ENCODE measurements at places on chromosomes 1 and 21. TPM values are rescaled to one million over a fixed set of nuclear protein-coding genes. Genes with fewer than 3 reads are reported as not detected.

DNA sequence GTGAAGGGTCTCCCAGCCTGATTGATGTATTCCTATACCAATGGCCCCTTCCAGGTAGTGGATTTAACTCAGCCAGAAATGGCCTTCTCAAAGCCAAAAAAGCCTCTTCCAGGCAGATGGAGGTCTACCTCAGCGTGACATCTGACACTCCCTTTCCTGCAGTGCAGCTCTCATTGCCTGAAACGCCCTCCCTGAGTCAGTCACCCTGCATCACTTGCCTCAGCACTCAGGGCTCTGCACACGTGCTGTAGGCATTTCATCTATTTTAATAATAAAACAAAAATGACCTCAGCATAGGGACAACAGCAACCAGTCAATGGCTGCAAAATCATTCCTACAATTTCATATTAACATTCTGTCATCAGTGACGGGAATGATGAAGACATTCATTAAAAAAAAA is 64.4 kb upstream of the GJA5 start:
- H3K4me1 ChIP-seq: no peaks in the 10 kb centered on the region
- no peaks in the 10 kb centered on the region for H3K36me3 ChIP-seq
- H3K27ac ChIP-seq: no peak overlapping the region

DNA sequence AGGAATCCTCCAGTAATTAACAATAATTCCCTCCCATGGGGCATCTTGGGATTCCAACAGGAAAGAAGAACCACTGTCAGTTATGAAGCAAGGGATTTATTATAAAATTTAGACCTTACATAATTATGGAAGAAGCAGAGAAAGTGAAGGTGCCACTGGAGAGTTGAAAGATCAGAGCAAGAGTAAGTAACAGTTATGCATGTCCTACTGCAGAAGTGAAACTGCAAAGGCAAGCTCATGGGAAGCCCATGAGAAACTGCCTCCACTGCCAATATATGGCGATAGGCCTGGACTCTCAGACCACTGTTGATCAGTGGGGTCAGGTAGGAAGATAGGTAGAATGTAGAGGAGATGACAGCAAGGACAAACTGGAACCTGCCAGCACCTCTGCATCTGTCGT is 123.6 kb upstream of the ZNF648 start:
- H3K36me3 ChIP-seq: no peaks in the 10 kb centered on the region
- no peak overlapping the region for H3K4me3 ChIP-seq
- H3K27ac ChIP-seq: no peak overlapping the region
- peaks cover 1% of the 10 kb centered on the region for H3K27me3 ChIP-seq

GRCh38 chr21:36518883-36519492 is 39.1 kb upstream of the CLDN14 start:
- H3K4me3 ChIP-seq: no peak overlapping the region
- no peaks in the 10 kb centered on the region for H3K36me3 ChIP-seq
- no peaks in the 10 kb centered on the region for H3K4me1 ChIP-seq
- no peak overlapping the region for H3K27ac ChIP-seq
- no peaks in the 10 kb centered on the region for H3K27me3 ChIP-seq

- DNase-seq: no peak
- H3K27ac ChIP-seq: no peak overlapping the region
- H3K27me3 ChIP-seq: no peaks in the 10 kb centered on the region
- H3K4me1 ChIP-seq: peaks cover 2% of the 10 kb centered on the region
These were observed 5.2 kb upstream of the RGS13 start for GRCh38 chr1:192630521-192631287.

FTCD gene
- 1.1 TPM for total RNA-seq

CNR2 gene
- 0.06 TPM for total RNA-seq

SLC44A5 gene
- total RNA-seq: 1.1 TPM
